ENCODE measurements at places on chromosomes 6 and 20.

- H3K27me3 ChIP-seq: no peaks in the 10 kb centered on the region
- DNase-seq: no peak
- no peak overlapping the region for H3K27ac ChIP-seq
- H3K36me3 ChIP-seq: no peaks in the 10 kb centered on the region
Measured at GRCh38 chr20:49508435-49509199, 26.1 kb upstream of the KCNB1 start.

- no peak overlapping the region for H3K27ac ChIP-seq
- peaks cover 9% of the 10 kb centered on the region for H3K27me3 ChIP-seq
- no peak for DNase-seq
- H3K4me3 ChIP-seq: peak overlapping the region; percentile 5
Measured at GRCh38 chr6:98844244-98845210, 10.2 kb downstream of the POU3F2 start.

- H3K27me3 ChIP-seq: no peaks in the 10 kb centered on the region
- no peak for DNase-seq
- no peak overlapping the region for H3K27ac ChIP-seq
- no peak overlapping the region for H3K4me3 ChIP-seq
- H3K36me3 ChIP-seq: no peaks in the 10 kb centered on the region
Measured at GRCh38 chr6:111478064-111478476, 4.9 kb downstream of the REV3L start.

- no peak for DNase-seq
- H3K27me3 ChIP-seq: no peaks in the 10 kb centered on the region
- H3K4me1 ChIP-seq: no peaks in the 10 kb centered on the region
- H3K36me3 ChIP-seq: no peaks in the 10 kb centered on the region
Measured at GRCh38 chr20:55258559-55258958, 746.8 kb downstream of the CBLN4 start.

GRCh38 chr6:15107644-15108382 lies 138.1 kb upstream of the JARID2 start:
- no peak overlapping the region for H3K27ac ChIP-seq
- DNase-seq: no peak
- H3K36me3 ChIP-seq: no peaks in the 10 kb centered on the region
- no peaks in the 10 kb centered on the region for H3K27me3 ChIP-seq

- H3K36me3 ChIP-seq: no peaks in the 10 kb centered on the region
- H3K27ac ChIP-seq: no peak overlapping the region
- DNase-seq: no peak
- H3K27me3 ChIP-seq: no peaks in the 10 kb centered on the region
Measured at GRCh38 chr20:18436847-18437246, 30.0 kb downstream of the DZANK1 start.
